Suppressor macrophage treated with lipopolysaccharide for 4 hours (primary cell): ENCODE measurements at places on chromosomes 5 and 9.

DNA sequence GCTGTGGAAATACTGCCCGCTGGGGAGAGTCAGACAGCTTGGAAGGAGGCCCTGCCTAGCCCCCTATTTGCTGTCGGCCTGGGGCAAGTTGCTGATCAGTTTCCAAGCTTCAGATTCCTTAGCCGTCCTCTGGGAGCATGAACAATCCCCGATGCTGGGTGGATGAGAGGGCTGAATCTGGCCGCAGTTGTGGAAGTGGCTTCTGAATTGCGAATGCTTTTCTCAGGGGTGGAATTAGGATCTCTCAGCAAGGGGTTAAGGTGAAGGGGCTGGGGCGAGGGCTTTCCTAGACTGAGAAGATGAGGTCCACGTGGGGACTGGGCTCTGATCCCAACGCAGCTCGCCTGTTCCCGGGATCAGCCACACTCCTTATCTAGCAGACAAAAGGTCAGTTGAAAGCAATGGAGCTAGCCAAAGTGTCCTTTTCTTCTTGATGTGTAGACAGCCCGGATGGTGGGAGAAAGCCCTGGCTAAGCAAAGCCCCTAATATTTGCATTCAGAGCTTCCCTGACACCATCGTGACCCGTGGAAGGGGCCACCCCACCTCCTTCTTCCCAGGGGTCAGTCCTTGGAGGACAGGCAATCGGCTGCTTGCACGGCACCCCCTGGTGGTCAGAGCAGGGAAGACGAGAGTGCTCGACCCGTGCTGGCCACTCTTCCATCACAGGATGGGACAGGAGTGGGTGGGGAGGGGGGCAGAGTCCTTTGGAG lies 54.9 kb downstream of the COL15A1 start:
- DNase-seq: peak; percentile 79

DNA sequence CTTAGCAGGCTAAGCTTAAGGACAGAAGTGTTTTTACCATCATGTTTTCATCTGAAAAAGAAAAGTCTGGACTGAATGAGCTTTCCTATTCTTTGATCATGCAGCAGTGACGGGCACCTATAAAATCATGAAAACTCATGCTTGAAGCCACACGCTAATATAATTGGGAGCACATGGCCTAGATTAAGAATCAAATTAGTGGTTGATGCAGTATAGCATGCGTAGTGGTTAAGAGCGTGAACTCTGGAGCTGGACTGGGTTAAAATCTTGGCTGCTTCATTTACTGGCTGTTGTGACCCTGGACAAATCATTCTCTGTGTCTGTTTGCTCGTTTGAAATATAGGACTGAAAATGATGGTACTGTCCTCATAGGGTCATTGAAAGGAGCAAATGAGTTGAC lies 49.9 kb upstream of the IL13 start:
- DNase-seq: no peak

- DNase-seq: no peak
Observed at GRCh38 chr5:66793049-66793448, 196.9 kb downstream of the MAST4 start.

DNA sequence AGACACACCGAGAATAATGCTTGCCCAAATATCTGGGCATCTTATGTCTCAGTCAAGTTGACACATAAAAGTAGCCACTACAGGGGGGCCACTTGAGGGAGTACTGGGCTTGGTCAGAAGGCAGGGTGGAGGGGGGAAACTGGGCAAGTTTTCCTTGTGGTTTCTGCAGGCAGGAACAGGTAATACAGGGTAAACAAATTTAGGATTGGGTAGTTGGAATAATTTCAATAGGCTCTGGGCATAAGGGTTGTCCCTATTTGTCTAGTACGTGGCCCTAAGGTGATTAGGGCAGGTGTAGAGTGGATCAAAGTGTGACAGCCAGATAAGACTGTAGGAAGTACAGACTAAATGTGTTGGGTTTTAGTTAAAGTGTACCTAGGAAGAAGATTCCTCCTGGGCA lies 353.1 kb downstream of the TLE4 start:
- no peak for DNase-seq

GRCh38 chr9:109604131-109604530 lies 106.0 kb upstream of the PTPN3 start:
- DNase-seq: no peak

- DNase-seq: no peak
Observed at GRCh38 chr5:144438237-144438636, 267.6 kb downstream of the KCTD16 start.

GRCh38 chr9:85302938-85303756 lies 438.6 kb downstream of the AGTPBP1 start:
- no peak for DNase-seq
